ENCODE measurements at places on chromosomes 1 and 21. TPM values are rescaled to one million over a fixed set of nuclear protein-coding genes. Genes with fewer than 3 reads are reported as not detected.

The LIPI gene
- not detected for total RNA-seq

The DEPDC1 gene
- 29.6 TPM for total RNA-seq

The RGS5 gene
- 3.7 TPM for total RNA-seq

The SMIM34 gene
- not detected for total RNA-seq

The LCE1A gene
- total RNA-seq = not detected

The RNU1-1 gene
- total RNA-seq = 1,691 TPM

The POMGNT1 gene
- total RNA-seq = 27.4 TPM

The BRINP2 gene
- total RNA-seq = not detected

The PPIAL4G gene
- total RNA-seq = 0.45 TPM

The DNM3 gene
- total RNA-seq = 2.0 TPM

The RGS13 gene
- not detected for total RNA-seq

DNA sequence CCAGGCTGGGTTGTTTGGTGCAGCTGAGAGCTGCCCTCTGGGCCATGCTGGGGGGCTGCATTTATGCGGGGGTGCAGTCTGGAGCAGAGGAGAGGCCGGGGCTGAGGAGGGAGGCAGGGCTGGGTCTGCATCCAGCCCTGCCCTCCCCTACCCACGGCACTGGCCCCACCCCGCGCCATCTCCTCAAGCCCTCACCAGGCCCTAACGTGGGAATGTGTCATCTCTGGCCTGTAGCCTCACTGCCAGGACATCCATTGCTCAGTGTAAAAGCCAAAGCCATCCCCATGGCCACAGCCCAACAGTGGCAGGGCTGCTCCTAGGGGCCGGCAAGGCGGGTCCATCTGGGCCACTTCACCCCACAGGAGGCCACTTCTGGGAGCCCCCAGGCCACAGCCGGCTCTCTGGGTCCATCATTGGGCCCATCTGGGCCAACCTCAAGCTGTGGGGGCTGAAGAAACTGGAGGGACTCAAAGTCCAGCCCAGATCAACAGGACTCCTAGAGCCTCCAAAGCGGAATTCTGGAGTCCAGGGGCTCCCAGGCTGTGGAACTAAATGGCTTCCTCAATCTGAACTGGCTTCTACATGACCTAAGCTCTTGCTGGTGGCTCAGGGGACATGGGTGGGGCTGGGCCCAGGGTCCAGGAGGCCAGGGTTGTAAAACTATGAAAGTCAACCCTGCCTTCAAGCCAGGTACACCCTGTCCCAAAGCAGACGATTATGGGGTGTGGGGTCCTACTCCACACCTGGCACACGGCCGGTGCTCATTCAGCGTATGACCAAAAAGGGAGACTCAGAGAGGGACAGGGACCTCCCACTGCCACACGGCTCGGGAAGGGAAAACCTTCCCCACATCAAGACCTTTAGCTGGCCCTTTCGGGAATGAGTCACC is 32.6 kb downstream of the RUNX3 start:
- peak; percentile 18 for DNase-seq

DNA sequence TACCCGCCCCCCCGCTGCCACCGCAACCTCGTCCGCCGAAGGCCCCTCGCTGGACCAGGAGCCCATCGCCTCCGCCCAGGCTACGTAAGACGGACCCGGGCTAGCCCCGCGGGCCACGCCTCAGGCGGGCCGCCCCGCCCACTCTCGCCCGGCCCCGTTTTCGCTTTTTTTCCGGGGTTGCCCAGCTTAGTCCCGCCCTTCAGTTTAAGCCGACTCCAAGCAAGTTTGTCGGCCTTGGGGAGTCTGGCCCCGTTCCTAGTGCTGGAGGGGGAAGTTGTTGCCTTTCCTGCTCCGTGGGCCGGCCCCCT is 3.0 kb downstream of the RUSC1 start:
- DNase-seq = peak; percentile 90

DNA sequence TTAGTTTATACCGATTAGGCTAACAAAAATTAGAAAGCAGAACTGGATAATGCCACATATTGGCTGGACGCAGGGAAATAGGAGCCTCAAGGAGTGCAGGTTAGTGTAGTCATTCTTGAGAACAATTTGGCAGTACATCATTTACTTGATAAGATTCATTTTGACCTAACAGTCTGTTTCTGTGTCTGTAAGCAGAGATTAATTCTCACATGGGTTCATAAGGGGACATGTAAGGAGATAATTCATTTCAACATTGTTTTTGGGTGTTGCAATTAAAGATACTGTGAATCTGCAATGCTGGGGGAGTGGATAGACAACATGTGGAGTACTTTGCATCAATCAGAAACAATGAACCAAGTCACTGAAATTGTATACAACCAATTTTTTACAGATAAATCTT is 32.0 kb downstream of the AGO3 start:
- DNase-seq = no peak

DNA sequence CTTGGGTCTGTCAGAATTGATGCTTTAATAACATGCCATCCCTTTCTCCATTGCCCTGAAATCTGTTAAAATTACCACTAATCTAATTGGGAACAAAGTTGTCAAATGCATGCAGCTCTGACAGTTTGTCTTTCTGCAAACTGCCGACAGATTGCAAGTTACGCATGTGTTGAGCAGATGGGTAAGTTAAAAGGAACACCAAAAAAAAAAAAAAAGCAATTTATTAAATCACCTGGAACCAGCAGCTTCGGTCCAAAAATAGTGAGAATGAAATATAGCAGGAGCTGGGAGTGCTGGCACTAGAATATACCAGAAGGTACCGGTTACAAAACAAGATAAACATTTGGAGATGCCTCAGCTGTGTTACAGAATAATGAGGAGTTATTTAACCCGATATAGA is 149.6 kb upstream of the C1orf87 start:
- no peak for DNase-seq

DNA sequence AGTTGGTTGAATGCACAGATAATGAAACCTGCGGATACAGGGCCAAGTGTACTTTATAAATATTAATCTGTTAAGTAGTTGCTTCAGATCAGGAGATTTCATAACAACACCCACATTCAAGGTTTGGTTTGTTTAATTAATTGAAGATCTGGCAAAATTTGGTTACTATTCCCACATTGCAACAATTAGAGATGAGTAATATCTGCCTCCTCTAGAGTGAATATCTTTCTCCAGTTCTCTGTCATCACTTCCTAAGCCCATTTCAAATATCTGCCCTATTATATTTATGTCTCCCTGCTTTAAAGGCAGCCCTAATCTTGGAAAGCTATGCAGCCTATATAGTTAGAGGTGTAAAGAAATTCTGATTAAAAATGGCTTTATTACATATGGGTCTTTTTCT is 61.4 kb downstream of the PPP2R5A start:
- DNase-seq = no peak

- no peak for DNase-seq
These were observed 264.3 kb upstream of the PLD5 start for GRCh38 chr1:242788771-242789170.

- DNase-seq = no peak
These were observed 10.9 kb downstream of the ARHGEF2 start for GRCh38 chr1:155967341-155968050.

- no peak for DNase-seq
These were observed 4.4 kb upstream of the PHTF1 start for GRCh38 chr1:113763661-113764060.

DNA sequence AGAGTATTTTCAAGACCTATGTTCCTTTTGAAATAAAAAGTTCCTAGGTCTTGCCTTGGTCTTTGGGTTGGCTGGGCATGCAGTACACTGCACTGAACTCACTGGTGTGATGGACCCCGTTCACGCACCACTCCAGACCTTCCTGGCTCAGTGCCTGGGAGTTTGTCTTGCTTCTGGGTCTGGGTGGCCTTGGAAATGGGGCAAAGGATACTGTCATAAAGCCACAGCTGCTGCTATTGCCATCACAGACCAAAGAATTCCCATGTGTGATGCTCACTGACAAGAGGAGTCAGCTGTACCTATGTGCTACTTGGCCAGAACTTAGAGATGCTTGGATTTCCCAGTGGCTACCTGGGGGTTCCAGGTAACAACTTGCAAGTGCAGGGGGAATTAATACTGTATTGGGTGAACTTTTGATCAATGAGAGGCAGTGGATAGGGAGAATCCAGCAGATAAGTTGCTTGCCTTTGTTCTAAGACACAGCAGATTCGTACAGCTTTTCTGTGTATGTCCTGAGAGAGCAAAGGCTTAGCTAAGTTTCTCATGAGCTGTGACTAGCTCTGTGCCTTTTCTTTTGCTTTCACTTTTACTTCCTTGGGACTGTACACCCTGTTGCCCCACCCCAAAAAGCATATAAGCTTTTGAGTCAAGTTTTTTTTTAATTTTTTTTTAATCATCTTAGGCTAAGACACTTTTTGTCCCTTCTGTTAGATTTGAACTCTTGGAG is 115.3 kb downstream of the RUNX1 start:
- no peak for DNase-seq

GRCh38 chr1:37476087-37476452 is 1.7 kb downstream of the ZC3H12A start:
- DNase-seq = no peak

DNA sequence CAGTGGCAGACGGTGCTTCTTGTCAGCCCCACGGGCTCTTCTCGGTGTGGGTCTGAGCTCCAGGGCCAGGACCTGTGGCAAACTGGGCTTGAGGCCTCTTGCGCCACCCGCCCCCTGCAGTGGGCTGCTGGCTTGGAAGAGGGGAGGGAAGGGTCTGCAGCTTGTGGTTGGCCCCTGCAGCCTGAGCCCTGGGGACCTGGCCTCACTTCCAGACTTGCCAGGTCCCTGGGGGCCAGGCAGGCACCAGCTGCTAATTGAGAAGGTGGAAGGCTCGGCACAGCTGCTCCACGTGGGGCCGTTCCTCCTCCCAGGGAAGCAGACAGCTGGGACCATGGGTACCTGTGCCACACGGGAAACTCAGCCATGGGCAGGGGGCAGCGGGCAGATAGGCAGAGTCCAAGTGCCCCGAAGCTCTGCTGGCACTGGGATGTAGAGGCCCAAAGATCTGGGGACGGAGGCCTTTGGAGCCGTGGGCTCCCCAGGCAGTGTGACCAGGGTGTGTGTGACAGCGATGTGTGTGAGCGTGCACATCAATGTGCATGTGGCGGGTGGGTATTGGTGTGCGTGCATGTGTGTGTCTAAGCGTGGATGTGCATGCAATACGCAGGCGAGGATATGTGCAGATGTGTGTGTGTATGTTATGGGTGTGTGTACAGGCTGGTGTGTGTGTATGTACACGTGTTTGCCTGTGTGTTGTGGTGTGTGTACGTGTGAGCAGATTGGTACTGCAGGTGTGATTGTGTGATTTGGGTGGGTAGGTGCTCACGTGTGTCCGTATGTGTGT is 39.3 kb downstream of the TP73 start:
- no peak for DNase-seq

GRCh38 chr1:226671277-226671676 is 67.8 kb downstream of the ITPKB start:
- no peak for DNase-seq

DNA sequence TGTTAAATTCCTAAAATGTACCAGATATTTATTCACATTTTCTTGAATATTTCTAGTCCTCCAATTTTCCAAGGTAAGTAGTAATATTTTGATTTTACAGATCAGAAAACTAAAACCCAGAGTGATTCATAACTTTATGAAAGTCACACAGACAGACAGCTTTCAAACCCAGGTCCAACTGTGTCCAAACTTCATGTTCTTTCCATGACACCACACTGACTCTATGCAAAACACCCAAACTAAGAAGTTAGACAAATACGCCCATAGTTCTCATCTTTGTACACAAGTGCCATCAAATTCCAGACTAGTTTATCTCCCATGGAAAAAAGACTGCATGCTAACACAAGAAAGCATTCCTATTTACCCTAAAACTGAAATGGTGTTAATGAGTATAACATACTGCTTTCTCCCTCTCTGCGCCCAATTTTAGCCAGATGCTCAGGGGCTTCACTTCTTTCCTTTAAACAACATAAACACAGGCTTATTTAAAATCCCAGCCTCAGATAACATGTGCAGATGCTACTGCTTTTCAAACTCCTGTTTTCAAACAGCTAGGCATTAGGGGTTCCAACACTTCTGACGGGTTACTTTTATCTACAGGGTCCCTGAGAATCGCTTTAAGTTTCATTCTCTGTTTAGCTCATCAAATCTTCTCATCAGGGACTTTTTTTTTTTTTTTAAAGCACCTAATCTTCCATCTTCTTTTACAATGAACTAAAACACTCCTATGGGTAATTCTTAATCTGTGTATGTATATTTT is 44.6 kb downstream of the WASF2 start:
- DNase-seq = no peak

- no peak for DNase-seq
These were observed 114.8 kb downstream of the CNIH3 start for GRCh38 chr1:224730965-224731364.

DNA sequence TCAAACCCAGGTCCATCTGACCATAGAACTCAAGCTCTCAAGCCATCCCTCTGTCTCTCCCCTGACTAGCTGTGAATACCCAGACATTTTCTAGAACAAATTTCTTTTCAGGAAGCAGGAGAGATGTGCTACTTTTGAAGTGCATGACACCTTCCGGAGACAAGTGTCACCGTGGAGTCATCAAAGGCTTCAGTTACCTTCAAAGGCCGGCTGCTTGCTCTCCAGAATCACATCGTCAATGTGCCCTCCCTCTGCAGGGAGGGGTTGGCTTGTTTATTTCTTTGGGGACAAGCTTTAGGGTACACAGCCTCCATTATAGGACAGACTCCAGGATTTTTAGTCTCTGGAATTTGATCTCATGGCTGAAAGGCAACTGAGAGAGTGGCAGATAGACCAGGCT is 37.7 kb upstream of the IGSF21 start:
- no peak for DNase-seq

DNA sequence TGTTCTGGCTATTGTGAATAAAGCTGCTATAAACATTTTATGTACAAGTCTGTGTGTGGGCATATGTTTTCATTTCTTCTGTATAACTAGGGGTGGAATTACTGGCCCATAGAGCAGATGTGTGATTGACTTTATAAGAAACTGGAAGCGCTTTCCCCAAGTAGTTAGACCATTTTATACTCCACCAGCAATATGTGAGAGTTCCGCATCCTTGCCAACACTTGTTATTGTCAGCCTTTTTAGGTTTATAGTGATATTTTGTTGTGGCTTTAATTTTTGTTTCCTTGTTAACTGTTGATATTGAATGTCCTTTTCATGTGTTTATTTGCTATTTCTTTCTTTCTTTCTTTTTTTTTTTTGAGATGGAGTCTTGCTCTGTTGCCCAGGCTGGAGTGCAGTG is 9.4 kb downstream of the MAN1C1 start:
- no peak for DNase-seq

- no peak for DNase-seq
These were observed 43.5 kb upstream of the ATF3 start for GRCh38 chr1:212565079-212565478.

- DNase-seq = no peak
These were observed 23.6 kb upstream of the KIRREL1 start for GRCh38 chr1:157969697-157970485.

DNA sequence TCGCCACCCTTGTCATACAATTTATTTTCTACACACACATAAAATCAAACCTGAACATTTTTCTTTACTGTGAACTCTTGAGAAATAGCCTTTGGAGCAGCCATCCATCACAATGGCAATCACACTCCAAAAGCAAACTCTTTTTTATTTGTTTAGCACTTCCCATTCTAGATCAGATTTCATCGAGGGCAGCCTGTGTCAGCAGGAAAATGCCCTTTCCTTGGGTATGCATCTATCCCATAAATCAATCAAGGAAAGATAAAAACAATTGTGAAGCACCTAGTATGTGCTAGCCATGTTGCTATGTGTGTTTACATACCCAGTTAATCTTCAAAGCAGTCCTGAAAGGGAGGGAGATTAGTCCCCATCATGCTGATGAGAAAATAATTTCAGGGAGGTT is 484.1 kb upstream of the USP24 start:
- DNase-seq = no peak
